ENCODE measurements at places on chromosomes 2 and 18. TPM values are rescaled to one million over a fixed set of nuclear protein-coding genes. Genes with fewer than 3 reads are reported as not detected.

GRCh38 chr2:183284606-183285005, 160.4 kb downstream of the NUP35 start:
- DNase-seq = peak; percentile 10

- no peak for DNase-seq
These were observed 25.5 kb upstream of the IHH start for GRCh38 chr2:219086196-219086595.

DNA sequence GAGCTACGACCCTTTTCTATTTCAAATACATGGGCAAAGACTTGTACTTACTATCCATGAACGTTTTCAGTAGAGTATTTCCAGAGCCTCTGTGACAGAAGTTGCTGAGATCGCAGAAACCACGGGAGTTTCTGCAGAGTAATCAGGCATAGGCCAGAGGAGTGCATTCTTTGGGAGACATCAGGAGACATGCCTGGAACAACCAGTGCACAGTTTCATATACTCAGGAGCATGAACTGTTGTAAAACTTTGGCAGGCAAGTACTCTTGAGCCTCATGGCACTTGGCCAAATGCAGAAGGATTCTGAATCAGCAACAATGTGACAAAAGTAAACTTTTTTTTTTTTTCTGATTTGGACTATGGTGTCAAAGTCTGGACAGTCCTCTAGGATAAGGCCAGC, 307.1 kb downstream of the GRB14 start:
- no peak for DNase-seq

DNA sequence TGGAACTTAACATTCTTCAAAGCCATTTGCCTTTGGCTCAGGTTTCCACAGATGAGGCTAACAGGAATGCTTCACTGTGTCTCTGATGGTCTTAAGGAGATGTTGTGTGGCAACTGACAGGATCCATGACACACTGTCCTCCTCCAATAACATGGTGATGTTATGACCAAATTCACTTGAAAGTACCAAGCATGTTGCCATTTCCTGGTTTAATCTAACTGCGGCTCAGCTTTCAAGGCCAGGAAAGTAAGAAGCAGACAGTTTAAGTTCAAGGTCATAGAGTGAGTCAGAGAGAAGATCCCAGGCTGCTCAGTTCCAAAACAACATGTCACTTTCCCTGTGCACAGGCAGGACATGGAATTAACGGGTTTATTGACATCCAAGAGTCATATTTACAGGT, 513.6 kb downstream of the STK39 start:
- no peak for DNase-seq

GRCh38 chr18:54257015-54257414, 12.3 kb upstream of the POLI start:
- DNase-seq = no peak

DNA sequence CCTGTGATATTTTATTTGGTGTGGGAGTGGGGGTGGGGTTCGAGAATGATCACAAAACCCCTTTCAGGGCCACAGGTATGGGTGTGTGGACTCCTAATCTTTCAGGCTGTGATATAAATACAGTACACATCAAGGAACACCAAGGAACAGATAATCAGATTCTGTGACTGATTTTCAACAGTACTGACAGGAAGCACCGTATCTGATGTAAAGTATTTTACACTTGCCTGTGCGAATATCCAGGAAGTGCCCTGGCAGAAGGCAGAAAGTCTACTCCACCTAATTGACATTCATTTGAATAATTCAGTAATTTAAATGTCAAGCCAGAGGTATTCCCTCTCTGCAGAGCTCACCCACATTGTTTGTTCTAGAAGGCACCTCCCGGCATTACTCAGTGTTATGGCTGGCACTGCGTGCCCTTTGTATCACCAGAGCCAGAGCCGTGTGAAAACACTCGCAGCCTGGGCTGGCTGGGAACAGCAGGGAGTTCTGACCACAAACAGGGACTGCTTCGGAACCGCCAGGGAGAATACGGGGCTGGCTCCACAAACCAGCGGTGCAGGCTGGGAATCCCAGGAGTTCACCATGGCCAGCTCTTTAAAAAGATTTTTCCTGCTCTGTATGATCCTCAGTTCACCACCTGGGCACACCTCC, 91.8 kb downstream of the ACVR1 start:
- DNase-seq = no peak

DNA sequence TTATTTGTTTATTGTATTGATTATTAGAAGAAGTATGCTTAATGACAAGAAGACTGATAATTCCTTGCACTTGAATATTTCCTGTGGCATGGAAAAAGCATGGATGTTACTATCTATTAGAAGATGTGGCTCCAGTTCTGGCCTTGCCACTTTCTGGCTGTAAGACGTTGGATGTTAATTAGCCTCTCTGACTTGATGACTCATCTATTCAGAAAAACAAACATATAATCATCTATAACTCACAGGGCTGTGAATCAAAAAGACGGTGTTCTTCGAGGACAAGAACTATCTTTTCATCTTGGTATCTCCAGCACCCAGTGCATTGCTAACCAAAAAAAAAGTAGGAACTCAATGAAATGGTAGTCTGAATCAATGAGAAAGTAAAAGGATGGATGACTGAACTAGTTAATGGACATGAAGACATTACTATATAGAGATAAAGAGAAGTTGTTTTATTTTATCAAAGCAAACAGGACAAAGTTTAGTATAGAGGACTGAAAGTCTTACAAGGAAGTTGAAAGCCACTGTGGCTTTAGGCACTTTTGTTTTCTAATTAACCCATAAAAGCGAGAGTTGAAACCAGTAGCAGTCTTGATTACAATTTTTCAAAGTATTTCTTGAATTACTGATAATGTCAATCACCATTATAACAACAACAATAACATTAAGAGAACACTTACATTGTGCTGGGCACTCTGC, 145.3 kb downstream of the RND3 start:
- no peak for DNase-seq

- DNase-seq = no peak
These were observed 110.7 kb downstream of the SLC8A1 start for GRCh38 chr2:40341198-40341597.

REG3A gene
- total RNA-seq = not detected

NR4A2 gene
- total RNA-seq = 5.2 TPM
